ENCODE measurements at places on chromosomes 4 and X.
A peak's percentile ranks its signal among the peaks of the same experiment; 100 is the strongest.

GRCh38 chr4:188728359-188728758 is 589.1 kb downstream of the TRIML1 start:
- no peak for DNase-seq

DNA sequence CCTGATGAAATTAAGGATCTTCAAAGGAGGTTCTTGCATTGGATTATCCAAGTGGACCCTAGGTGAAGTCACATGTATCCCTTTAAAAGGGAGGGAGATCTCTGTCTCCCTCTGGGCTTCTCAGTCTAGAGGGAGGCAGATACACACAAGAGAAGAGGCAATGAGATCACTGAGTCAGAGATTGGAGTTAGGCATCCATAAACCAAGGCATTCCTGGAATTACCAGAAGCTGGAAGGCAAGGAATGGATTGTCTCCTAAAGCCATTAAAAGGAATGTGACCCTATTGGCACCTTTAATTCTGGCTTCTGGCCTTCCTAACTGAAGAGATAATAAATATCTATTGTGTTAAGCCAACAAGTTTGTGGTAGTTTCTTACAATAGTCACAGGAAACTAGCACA is 383.2 kb downstream of the PACRGL start:
- no peak for DNase-seq

GRCh38 chrX:123217077-123217476 is 33.0 kb downstream of the GRIA3 start:
- no peak for DNase-seq

DNA sequence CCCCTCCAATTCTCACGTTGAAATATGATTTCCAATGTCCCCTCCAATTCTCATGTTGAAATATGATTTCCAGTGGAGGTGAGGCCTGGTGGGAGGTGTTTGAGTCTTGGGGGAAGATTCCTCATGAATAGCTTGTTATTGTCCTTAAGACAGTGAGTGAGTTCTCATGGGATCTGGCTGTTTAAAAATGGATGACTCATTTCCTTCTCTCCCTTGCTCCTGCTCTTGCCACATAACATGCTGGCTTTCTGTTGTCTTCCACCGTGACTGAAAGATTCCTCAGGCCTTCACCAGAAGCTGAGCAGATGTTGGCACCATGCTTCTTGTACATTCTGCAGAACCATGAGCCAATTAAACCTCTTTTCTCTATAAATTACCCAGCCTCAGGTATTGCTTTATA is 346.8 kb upstream of the TECRL start:
- DNase-seq: no peak

DNA sequence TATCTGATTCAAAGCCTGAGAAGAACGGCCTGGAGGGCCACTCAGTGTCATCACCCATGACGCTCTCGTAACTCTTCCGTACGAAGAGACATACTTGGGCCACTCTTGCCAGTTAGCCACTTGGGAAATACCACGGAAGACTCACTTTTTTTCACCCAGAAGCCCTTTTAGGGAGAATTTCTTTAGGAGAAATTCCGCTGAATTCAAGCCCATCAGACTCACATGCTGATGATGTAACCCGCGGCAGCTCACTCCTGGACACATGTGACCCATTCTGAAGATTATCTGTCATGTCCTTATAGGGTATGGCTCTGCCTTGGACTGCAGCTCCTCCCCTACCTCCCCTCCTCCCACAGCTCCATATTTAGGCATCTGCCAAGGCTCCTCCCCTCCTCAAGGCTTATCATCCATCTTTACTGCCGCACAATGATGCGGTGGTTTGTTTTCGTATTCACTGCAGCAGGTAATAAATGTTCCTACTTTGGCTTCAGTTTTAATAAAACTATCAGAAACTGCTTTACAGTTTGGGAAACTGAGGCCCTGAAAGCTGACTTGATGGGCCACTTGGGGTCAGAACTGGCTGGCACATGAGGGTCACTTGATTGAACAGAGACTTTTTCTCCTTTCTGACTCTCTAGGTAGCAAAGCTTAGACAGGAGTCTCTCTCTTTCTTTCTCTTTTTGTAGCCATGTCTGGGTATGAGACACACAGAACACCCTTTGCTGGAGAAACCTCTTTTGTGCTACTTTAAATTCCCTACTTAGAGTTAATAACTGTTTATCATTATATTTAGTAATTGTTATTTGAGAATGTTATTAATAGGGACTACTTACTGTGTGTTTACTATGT is 42.1 kb downstream of the RHOH start:
- peak; percentile 86 for DNase-seq

- DNase-seq: no peak
These were observed 1427.2 kb downstream of the STIM2 start for GRCh38 chr4:28287831-28288233.

- DNase-seq: no peak
These were observed 1607.4 kb downstream of the C4orf33 start for GRCh38 chr4:130703211-130703935.

GRCh38 chrX:110043506-110043905 is 40.6 kb downstream of the TMEM164 start:
- no peak for DNase-seq

GRCh38 chr4:76800902-76801301 is 97.0 kb downstream of the SOWAHB start:
- DNase-seq: no peak

- DNase-seq: no peak
These were observed 133.2 kb upstream of the DIAPH2 start for GRCh38 chrX:96551322-96551872.

- DNase-seq: no peak
These were observed 11.1 kb downstream of the NIPAL1 start for GRCh38 chr4:48027653-48028052.

DNA sequence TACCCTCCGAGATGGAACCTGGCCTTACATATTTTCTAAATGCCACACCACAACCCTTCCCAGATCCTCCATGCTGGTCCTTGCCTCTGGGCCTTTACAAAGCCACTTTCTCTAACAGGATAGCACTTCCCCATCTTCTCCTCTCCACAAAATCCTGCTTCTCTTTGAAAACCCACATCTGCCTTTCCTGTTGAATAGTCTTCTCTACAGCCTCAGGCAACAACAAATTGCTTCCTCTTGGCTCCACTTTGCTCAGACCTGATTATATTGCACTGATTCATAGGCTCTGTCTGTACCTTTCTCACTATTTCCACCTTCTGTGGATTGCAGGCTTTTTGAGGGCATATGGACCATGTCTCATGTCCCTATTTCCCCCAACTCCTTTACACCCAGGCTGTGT is 203.7 kb upstream of the MBNL3 start:
- DNase-seq: no peak

- no peak for DNase-seq
These were observed 103.6 kb downstream of the TENM3 start for GRCh38 chr4:182346675-182347375.

GRCh38 chr4:120777459-120777858 is 145.1 kb downstream of the PRDM5 start:
- DNase-seq: no peak

- no peak for DNase-seq
These were observed 94.4 kb downstream of the PHKA2 start for GRCh38 chrX:18889346-18890048.

- no peak for DNase-seq
These were observed 142.9 kb downstream of the ADGRA3 start for GRCh38 chr4:22372986-22373385.

- DNase-seq: no peak
These were observed 56.1 kb downstream of the CNGA2 start for GRCh38 chrX:151790481-151791160.

- no peak for DNase-seq
These were observed 20.6 kb downstream of the CNKSR2 start for GRCh38 chrX:21394792-21395191.

DNA sequence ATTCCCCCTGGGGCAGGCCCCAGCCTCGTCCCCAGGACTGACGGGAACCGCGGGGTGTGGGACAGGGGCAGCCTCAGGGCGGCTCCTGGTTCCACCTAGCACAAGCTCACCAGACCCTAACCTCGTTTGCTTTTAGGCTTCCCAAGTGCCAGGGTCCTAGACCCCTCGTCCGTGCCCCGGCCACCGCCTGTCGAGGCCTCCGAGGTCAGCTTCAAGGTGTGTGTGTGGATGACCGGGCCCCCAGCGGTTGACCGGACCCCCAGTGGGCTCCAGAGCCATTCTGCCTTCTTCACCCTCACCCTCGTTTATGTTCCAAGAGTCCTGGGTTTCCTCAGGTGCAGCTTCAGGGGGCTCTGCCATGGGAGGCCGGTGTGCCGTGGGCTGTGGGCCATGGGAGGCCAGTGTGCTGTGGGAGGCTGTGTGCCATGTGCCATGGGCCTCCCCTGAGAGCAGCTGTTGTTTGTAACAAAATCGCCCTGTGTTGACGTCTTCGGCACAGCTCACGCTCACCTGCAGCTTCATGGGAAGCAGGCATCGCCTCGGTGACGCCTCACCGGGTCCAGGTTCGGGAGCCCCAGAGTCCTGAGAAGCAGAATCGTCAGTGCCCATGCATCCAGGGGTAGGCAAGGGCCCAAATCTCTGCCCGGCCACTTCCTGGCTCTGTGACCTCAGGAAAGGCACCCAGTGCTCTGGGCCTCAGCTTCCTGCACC is 43.0 kb upstream of the HMX1 start:
- no peak for DNase-seq

- DNase-seq: no peak
These were observed 19.1 kb upstream of the CXCL3 start for GRCh38 chr4:74057588-74057987.

- no peak for DNase-seq
These were observed 798.1 kb downstream of the PDHA2 start for GRCh38 chr4:96637971-96638412.

GRCh38 chrX:41796577-41796976 is 72.6 kb downstream of the GPR82 start:
- no peak for DNase-seq

DNA sequence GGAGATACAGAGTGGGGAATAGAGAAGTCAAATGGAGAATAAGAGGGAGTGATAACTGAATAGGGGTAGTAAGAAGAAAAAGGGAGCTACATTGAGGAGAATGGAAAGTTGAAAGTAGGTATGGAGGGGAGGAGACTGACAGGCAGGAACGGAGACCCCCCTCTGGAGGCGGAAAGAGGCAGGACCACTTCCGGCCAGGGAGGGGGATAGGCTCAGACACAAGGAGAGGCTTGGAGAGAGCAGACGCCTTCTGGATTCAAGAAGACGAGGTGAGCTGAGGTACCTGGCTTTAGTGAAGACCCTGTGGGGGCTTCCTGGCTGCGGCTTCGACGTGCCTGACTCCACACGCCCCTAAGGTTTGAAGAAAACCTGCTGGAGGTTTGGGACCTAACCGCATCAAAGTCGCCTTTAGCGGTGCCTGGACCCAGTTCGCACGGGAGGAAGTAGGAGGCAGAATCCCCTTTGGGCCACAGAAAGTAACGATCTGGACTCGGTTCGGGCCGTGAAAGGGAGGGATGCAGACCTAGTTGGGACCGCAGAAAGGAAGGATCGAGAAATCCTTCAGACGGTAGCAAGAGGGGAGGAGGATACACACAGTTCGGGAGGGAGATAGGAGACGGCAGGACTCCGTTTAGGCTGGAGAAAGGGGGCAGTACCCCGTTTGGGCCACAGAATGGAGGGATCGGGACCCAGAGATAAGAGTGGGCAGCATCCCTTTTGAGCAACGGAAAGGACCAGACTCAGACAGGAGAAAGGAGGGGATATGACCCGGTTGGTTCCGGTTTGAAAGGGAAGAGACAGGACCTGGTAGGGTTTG is at the start of gene TRO:
Gene TRO, plus strand, starts transcription at position 215 of the 817 bp plus-strand sequence. CDS start 1,423 bp downstream, outside the sequence.
- DNase-seq: no peak
